ENCODE measurements at places on chromosomes 5 and 9.

- no peak for DNase-seq
Measured at GRCh38 chr5:80576383-80576782, 6.3 kb upstream of the ANKRD34B start.

DNA sequence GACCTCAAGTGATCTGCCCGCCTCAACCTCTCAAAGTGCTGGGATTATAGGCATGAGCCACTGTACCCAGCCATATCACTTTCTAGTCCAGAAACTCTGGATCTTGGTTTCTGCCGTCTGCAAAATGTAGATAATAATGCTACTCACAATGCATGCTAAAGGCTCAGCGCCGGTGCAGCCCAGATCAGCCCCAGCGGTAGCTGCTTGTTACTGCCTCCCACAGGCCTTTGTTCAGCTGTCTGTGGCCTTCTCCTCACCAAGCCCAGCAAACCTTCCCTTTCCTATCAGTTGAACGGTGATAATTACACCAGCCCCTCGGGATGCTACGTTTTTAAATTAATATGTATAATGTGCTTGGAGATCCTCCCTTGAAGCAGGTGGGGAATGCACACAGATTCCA lies 26.2 kb upstream of the MSX2 start:
- no peak for DNase-seq

- DNase-seq: no peak
Measured at GRCh38 chr5:151587796-151588555, 3.2 kb downstream of the FAT2 start.

- no peak for DNase-seq
Measured at GRCh38 chr5:173981185-173981761, 7.7 kb upstream of the C5orf47 start.

- no peak for DNase-seq
Measured at GRCh38 chr9:95584176-95584575, 67.4 kb upstream of the PTCH1 start.

DNA sequence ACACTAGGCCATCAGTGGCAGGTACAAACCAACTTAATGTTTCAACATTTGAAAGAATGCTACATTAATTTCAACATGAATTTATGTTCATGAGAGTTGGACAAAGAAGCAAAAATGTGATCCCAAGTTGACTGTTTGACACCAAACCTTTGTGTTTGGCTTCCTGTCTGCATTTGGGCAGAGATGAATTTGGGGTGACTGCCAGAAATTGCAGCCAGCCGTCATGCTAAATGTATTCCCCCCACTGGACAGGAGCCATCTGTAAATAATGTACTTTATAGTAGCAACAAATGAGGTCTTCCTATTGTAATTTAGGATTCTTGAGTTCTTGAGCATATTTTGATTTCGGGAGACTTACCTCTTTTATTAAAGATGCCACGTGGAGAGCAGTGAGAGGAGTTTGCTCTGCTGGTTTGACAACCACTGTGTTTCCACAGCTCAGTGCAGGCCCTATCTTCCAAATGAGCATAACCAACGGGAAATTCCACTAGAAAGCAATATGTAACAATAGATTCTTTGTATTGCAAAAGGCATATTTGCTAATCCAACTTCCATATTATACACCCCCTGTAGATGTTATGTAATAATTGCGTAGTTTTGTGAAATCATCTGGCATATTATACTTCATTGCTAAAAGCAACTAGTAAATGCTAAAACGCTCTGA lies 27.6 kb downstream of the ALDH1A1 start:
- DNase-seq: no peak

GRCh38 chr5:136031711-136032110 lies 2.9 kb downstream of the TGFBI start:
- no peak for DNase-seq

DNA sequence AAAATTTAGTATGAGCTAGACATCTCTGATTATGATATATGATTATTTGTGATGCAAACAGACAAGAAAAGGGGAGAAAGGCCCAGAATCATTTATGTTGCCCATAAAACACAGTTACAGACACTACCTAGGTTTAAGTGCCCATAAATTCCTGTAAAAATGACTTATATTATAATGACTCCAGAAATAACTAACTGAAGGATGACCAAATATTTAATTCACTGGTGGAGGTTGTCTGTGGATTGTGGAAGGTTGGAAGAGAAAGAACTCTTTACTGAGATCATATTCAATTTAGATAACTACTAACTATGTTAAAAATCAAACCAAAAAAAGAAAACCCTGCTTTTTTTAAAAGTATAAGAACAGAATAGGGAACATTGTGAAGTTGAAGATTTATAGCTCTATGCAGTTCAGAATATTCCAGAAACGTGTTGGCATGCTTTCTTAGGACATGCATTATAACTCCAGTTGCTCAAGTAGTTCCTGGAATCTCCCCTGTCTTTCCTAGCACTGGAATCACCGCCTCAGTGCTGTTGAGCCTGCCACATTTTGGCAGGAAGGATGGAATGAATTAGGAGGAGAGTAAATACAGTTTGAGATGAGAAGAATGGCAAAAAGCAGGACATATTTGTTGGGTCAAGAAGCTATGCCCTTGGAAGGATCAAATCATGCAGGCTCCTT lies 72.0 kb upstream of the PAPPA start:
- DNase-seq: no peak
